ENCODE measurements at places on chromosomes 11 and 22.

GRCh38 chr11:12159351-12160099 is 49.1 kb downstream of the MICAL2 start:
- peak; percentile 29 for DNase-seq

- DNase-seq = no peak
Measured at GRCh38 chr11:105609341-105609781, 512 bp upstream of the GRIA4 start.

GRCh38 chr11:38952698-38953097 is 2354.7 kb upstream of the RAG2 start:
- DNase-seq = no peak

DNA sequence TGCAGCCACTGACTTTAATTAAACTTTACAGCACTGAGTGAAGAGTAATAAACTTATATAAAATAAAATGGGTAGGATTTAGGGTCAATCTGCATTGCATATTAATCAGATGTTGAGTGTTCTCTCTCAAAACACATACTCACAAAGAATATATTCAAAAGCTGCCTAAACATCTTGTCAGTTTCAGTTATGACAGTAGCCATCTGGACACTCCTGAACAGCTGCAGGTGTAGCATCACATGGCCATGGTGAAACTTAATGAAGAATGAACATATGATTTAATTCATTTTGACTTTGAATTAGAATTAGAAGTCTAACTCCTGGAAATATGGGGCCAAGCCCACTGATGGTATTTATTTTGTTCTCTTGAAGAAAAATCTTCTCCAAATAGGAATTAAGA is 684.3 kb upstream of the RAG2 start:
- DNase-seq = no peak

DNA sequence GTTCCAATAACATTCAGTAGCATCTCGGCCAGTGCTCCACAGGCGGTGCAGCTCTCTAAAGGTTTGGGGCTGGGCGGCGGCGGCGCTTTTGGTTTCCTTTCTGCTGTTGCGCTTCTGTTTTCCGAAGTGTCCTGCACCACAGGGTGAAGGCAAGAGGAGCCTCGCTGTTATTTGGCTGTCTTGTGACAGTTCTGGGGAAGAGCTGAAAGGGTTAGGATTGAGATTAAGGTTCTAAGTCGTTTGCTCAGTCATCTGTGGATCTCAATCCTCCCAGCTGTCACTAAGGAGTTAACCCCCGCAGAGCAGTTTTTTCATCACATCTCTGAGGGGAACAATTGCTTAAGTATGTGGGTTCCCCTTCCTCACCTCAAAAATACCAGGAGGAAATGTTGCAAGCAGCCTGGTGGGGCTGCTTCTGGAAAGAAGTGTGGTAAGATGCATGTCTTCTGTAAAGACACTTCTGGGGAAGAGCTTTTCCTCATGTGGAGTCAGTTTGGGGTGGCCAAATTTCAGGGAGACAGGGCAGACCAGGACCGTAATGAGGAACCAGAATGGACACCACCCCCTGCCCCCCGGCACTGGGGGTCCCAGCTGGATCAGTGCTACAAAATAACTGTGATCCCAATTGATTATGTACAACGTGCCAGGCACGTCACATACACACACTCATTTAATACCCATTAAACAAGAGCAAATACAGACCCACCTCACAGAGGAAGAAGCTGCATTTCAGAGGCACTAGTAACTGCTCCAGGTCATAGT is 14.2 kb downstream of the TMEM121B start:
- no peak for DNase-seq

DNA sequence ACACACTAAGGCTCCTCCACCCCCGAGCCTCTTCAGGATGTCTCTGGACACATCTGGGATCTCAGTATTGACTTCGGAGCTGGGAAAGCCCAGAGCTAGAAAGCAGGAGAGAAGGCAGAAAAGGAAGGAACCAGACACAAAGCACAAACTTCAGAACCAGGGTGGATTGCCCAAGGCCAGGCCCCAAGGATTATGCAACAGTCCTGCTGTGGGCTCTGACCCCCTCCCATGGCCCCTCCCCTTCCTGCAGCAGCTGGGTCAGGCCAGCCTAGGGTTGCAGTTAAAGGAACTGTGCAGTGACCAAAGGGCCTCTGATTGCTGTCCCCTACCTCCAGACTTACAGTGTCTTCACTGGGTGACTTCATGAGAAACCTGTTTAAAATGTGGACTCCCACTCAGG is 5.3 kb downstream of the KCNE3 start:
- no peak for DNase-seq

- DNase-seq = no peak
Measured at GRCh38 chr11:63840356-63841060, 1.6 kb downstream of the MARK2 start.

- DNase-seq = no peak
Measured at GRCh38 chr22:49403102-49403501, 424.6 kb downstream of the BRD1 start.

GRCh38 chr11:1937616-1938342 is 9.4 kb upstream of the MRPL23 start:
- no peak for DNase-seq

DNA sequence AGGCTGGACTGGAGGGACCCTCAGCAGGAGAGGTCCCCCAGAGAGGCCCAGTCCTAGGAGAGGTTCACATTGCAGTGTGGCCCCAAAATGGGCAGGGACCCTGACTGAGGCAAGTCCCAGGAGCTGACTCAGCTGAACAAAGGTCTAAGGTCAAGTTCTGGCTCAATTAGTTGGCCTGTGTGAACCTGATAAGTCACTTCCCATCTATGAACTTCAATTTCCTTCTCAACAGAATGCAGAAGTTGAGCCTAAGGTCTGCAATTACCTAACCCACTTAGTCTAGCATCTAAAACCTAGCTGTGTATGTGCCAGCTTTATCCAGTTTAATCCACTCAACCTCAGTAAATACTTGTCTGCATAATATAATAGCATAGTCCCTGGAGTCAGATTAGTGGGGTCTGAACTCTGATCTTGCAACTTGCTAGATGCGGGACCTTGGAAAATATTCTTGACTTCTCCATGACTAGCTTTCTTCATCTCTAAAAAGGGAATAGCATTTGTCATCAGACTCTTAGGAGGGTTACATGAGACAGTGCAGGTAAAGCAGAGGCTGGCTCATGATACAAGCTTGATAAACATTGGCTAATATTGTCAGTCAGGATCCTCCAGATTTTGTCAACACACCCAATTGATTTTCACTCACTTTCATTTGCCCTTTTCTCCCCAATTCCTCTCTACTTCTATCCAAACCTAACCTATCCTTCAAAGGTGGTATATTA is 465.5 kb downstream of the INSC start:
- no peak for DNase-seq

DNA sequence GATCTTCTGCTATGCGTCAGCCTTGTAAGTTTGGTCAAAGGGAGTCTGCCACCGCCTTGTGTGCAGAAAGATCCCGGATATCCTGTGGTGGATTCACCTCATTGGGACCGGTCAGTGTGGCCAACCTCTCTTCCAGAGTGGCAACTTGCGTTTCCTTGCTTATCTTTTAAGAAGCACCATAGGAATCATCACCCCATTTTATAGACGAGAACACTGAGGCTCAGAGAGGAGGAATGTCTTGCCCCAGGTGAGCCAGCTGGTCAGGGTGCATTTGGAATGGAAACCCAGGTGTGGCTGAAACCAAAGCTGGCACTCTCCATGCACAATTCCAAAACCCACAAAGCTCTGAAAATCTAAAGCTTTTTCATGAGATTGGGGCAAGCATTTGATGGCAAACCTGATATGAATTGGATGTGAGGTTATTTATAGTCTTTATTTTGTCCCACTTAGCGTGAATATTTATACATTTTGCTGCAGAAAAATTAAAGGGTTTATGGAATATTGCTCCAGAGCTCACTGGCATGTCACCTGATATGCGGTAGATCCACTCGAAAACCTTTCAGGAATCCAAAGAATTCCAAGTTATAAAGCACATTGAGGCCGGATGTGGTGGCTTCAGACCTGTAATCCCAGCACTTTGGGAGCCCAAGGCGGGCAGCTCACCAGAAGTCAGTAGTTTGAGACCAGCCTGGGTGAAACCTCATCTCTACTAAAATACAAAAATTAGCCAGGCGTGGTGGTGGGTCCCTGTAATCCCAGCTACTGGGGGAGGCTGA is 12.1 kb upstream of the EIF3D start:
- DNase-seq = no peak

DNA sequence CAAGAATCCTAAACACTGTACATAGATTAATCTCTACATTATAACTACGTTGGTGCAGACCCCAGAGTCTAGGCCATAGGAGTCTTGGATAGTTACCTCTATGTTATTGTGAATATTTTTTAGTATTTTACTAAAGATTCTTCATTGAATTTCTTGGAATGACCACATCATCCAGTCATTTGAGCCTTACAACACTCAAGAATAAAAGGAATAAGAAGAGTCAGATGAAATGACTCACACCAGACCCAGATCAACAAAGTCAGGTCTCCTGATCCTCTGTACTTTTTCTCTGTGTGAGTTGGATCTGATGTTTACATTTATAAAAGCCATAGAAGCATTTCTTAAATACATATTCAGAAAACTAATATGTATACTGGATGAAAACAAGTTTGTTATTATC is 179.2 kb upstream of the ARHGAP20 start:
- no peak for DNase-seq

DNA sequence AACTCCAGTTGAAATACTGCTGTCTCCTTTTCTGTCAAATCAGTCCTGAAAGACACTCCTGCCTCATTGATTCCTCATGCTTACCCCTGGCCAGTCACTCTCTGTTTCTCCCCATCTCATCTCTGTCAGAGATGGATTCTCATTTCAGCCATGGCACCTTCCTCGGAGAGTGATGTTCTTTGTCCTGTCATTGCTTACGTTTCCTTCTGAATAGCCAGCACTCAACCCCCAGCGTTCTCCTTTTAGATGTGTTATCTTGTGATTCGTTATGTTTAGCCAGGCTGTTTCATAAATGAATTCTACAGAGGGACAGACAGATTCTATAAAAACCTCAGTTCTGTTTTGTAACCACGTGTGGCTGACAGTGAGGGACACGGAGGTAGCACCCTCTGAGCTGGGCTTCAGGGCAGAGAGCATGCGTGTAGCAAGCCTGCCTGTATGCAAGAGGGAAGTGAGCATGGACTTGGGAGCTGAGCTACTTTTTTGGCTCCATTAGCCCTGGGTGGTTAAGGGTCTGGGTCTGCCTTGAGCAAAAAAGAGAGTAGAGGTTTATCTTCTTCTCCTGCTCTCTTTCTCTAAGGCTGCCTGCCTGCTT is 354.6 kb downstream of the DDX10 start:
- no peak for DNase-seq

GRCh38 chr22:36928786-36929535 is 15.5 kb downstream of the CSF2RB start:
- no peak for DNase-seq

DNA sequence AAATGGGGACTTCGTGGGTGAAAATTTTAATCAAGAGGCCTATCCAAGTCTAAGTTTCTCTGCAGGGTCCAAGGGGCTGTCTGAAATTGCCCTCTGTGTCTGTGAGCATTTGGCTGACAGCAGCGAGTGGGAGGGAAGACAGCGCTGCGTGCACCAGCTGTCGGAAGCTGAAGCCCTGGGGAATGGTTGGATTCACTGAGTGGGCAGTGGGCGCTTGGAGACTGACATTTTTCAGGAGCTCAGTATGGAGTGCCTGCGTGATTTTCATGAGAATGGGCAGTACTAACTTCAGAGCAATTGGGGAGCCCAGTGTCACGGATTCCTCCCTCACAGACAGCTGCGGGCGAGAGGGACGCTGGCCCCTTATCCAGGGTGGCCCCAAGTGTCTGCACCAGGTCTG is 388.8 kb upstream of the B3GAT1 start:
- DNase-seq = no peak

GRCh38 chr11:128719556-128719824 is 25.6 kb downstream of the FLI1 start:
- no peak for DNase-seq

DNA sequence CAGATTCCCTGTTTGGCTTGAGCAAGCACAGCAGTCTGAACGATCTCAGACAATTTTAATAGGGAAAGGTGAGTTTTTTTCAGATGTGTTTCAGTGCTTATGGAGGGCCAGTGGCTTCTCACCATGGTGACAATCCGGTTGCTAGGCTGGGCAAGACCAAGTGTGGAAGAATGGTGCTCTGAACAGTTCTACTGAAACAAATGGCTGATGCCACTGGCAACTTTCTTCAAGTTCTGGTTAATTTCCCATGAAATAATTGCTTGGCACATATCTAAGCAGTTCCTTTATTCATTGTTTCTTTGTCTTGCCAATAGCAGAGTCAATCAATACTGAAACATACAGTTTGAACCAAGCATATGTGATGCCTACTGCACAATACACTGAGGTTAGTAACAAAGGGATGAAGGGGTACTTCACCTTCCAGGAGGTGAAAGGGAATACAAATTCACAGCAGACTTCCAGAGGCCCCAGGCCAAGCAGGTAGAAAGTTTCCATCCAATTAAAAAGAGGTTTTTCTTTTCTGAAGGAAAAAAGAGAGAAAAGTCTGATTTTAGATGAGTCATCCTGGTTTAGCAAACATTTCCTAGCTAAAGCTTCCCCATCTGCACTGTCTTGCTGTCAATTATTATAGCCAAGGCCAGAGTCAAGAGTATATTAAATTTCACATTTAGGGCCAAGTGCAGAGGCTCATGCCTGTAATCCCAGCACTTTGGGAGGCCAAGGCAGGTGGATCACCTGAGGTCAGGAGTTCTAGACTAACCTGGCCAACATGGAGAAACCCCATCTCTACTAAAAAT is 21.2 kb upstream of the NDUFC2 start:
- DNase-seq = no peak

DNA sequence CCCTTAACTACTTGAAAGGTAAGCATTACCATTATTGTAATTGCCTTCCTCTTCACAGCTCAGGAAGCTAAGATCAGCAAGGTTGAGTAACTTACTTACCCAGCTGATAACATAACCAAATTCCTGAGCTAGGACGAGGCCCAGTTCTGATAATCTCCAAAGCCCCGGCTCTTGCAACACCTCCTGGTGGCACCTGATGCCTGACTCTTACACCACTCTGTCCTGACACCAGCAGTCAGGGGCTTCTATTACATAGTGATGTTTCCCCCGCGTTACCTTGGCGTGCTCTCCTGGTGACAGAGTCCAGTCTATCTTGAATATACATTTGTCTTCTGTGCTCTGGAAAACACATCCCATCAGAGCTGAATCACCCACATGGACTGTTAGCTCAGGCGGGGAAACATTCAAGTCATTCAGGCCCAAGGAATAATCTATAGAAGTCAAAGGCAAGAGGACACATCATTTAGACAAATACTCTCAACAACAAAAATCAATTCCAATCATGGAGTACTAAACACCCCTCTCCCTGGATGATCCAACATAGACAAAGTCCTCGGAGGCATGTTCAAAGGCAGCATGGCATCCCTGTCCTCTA is 12.6 kb downstream of the JAML start:
- no peak for DNase-seq

DNA sequence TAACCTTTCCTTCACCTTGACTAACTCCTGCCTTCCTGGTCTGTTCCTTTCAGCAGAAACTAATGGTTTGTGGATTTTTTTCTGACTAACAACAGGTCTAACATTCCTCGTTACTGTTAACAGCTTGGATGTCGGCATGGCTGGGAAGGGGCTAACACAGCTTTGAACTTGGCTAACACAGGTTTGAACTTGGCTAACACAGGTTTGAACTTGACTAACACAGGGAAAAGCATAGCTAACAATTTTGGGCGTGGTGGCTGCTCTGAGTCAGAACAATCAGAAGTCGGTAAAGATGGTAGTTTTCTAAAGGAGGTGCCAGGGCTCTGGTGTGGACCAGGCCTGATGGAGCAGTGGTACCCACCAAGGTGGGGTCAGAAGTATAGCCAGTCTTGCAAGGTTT is 16.1 kb downstream of the MIAT start:
- no peak for DNase-seq

- DNase-seq = no peak
Measured at GRCh38 chr22:36833073-36833472, 16.2 kb upstream of the PVALB start.
